Activated CD4-positive, alpha-beta T cell treated with anti-CD3 and anti-CD28 coated beads, Interleukin-2, Interleukin-6, amounts not matched to agents 100 ng/mL and 50 ng/mL, durations not matched to agents 16 hours and 8 hours (primary cell): ENCODE measurements at places on chromosomes 1 and 21.

GRCh38 chr1:22737374-22738068, 26.9 kb downstream of the EPHB2 start:
- no peak for DNase-seq

GRCh38 chr1:178019622-178020021, 49.8 kb upstream of the SEC16B start:
- no peak for DNase-seq

DNA sequence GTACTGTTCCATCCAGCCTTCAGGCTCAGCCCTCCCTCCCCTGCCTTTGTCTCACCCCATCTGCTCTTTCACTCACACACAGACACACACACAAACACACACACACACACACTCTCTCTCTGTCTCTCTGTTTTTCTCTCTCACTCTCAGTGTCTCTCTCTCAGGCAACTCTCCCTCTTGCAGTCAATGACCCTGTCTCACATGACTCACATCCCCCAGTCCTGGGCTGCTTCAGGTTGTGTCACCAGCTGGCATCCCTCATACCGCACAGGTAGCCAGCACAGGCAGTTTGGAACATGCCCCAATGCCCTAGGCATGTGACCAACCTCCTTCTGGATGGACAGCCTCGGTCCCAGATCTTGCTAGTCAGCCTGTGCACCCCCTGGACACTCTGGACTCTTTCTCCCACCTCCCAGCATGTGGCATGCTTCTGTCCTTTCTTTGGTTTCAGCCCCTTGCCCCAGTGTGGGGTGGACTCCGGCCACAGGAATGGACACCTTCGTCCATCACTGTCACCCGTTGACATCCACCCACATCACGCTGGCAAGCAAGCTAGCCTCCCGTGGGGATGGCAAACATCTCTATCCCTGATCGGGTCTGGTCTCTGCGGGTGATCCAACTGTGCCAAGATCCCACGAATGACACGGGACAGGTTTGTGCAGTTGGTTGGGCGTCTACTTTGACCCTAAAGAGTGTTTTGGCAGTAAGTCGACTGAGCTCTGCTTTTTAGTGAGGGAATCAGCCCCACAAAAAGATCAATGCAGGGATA, 23.4 kb upstream of the FCGR2A start:
- no peak for DNase-seq

- no peak for DNase-seq
Observed at GRCh38 chr1:83024251-83024767, 974.6 kb downstream of the TTLL7 start.

- DNase-seq: no peak
Observed at GRCh38 chr1:61085206-61085982, 3.0 kb downstream of the NFIA start.

DNA sequence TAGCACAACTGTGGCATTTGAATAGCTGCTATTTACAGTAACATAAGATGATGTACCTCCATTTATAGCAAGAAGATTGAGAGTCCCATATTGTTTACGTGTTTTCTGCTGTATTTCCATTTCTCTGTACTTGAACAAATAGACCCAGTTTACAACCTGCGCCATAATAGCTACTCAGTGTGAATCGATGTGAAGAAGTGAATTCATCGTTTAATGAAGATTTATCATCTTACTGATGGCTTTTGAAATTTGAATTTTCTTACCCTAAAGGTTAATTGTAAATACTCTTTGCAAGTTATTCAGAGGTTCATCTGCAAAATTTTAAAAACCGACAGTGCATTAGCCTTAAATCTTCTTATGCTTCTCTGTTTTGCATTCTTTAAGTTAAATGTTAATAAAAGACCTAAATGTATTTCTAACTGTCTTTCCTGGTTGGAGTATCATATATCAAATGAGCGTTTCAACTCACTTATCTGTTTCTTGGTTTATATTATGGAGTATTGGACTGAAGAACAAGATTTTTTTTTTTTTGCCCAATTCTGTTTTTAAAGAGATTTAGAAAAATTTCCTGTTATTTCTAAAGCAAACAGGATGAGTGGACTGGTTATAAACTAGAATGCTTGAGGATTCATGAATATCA, 2.2 kb downstream of the MACO1 start:
- DNase-seq: no peak
